ENCODE measurements at places on chromosomes 1 and 21.

DNA sequence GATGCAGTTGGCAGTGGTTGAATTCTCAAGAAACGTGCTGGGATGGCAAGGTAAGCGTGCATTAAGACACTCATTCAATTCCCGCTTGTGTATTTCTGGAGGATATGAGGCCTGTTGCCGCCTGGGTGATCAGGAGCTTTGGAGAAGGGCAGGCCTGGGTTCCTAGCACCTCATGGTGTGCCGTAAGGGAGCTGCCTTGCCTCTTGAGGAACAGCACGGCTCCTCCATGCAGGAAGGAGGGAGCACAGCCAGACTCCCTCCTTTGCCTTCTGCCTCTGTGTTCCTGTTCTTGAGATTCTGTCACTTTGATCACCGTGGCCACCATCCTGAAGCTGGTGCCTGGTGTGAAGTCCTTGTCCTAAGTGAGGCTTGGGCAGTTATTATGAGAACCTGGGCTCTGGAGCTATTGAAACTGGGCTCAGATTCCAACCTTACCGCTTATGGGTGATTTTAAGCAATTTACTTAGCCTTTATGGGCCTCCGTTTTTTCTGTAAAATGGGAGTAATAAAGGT is 18.3 kb downstream of the SLFNL1 start:
- no peak for DNase-seq

GRCh38 chr1:243443557-243443956 is 187.7 kb downstream of the SDCCAG8 start:
- DNase-seq: no peak

DNA sequence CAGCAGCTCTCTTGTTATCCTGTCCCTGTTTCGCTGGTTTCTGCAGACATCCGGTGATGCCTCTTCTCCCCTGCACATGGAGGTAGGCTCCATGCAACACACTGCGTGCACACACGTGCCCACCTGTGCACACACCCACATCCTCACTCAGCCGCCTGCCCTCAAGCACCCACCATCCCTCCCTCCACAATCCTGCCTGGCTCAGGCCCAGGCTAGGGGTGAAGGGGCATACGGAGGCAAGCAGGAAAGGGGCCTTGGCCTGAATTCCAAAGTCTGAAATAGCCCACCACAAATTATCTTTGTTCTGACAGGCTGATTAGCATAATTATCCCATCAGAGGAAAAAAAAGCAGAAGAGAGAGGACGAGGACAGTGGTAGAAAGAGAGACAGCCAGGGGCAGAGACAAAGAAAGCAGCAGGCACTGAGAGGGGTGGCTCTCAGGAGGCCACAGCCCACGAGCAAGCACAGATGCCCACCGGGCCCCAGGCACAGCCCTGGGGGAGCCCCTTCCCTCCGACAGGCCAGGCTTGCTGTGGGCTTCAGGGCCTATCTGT is 73.2 kb downstream of the GRIK3 start:
- no peak for DNase-seq

DNA sequence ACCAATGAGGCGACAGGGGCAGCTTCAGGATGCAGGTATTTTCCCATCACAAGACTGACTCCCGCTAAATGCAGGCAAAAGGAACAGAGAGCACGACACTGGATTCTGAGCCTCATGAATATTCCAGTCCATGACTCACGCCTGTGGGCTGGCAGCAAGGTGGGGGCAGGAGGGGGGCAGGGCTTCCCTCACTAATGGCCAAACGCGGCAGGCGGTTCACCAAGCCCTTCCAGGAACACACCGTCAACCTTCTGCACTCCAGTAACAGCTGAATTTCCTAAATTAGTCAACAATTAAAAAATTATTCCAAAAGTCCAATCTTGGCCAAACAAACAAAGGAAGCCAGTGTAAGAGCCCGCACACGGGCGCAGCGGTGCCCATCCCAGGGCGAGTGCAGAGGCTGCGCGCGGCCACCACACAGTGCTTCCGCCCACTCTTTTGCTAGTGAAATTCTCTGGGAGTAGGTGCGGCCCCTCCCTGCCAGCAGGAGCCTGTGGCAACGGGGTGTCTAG is 12.5 kb upstream of the GPR153 start:
- DNase-seq: no peak

DNA sequence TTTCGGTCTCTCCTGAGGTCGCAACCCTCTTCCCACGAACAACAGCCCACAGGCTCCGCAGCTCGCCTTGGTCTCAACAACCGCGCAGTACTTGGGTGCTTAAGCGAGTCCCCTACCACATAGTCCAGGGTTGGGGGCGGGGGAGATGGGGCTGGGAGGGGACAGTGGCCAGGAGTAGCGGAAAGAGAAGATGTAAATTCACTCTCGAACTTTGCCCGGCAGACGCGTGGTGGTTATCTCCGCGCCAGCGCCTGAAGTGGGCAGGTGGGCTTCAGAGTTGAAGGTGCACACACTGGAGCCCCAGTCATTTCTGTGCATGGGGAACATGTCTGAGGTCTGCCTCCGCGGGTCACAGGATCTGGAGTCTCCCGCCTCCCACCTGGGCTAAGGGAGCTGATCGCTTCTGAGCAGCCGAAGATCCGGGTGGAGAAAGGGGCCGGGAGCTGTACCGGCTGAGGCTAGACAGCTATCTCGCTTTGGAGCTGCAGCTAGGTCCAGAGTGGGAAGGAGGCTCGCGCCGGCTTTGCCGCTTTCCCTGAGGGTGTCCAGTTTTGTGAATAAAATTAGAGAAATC is 4.3 kb upstream of the FOXD2 start:
- DNase-seq: no peak

DNA sequence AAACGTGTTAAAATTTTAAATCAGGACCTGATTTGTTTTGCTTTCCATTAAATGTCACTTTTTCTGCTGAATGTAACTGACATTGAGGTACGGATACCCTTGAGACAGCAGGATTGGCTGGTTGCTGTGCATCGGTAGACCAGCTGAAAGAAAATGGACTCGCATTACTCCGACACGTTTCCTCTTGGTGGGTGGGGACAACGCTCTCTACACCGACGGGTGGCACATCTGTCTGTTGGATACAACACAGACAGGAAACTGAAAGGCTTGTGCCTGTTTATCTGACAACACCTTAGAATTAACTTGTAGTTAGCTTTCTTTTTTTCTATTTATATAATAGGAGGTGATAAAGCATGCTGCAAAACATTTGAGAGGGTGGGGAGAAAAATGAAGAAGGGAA is 19.4 kb downstream of the PRPF38A start:
- DNase-seq: no peak

DNA sequence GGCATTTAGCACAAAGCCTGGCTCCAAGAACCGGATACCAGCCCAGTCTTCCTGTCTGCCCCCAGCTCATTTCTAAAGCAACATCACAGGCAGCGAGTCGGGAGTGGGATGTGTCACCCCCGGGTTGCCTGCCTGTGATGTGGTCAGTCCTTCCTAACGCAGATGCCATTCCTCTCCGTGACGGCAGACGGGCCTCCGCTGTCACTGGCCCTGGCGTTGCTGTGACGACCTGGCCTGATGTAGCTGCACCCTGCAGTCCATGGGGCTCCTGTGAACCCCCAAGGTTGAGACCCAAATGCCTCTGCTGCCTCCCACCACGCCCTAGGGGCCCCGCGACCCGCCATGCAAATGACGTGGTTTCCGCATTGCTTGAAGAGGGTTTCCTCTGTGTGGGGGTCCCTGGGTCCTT is 12.3 kb downstream of the TNFRSF1B start:
- no peak for DNase-seq

DNA sequence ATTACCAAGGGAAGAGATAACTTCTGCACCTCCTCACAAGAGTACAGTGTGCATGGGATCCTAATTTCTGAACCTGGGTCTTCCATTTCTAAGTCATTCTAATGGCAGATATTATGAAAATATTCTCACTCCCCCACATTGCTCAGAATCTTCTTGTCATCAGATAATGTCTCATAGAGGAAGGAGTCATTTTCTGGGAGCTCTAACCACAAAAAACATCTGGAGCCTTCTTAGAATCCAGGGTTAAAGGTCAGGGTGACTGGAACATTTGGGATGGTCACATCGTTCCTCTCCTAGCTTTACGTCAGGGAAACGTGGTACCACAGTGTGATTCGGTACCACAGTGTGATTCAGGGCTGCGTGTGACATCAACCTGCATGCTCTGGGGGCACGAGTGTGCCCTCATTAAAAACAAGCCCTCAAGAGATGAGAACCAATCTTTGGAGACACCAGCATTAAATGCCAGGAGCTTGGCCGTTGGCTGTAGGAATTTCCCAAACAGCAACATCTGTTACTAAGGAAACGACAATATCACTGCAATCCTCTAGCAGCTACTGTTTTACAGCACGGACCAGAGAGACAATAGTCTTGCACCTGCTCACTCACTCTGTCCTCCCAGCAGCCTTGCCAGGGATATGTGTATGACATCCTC is 179.1 kb downstream of the PSMG1 start:
- DNase-seq: no peak

DNA sequence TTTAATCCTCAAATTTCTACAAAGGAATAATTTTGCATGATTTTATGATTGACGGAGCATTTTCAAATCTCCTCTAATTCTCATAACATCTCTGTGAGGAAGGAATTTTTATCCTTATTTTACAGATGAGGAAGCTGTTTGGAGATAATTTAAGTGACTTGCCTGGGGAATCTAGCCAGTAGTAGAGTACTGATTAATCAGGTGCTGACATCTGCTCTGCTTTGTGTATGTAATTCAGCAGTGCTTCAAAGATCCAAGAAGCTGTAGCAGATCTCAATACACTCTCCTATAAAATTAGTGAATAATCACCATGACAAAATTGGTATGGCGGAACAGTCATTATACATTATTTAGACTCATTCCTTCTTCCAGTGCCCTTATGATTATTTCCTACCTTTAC is 46.0 kb downstream of the DPH5 start:
- no peak for DNase-seq

- DNase-seq: no peak
Observed at GRCh38 chr1:214331827-214332423, 51.0 kb downstream of the SMYD2 start.

- DNase-seq: no peak
Observed at GRCh38 chr1:214360525-214361164, 79.7 kb downstream of the SMYD2 start.

DNA sequence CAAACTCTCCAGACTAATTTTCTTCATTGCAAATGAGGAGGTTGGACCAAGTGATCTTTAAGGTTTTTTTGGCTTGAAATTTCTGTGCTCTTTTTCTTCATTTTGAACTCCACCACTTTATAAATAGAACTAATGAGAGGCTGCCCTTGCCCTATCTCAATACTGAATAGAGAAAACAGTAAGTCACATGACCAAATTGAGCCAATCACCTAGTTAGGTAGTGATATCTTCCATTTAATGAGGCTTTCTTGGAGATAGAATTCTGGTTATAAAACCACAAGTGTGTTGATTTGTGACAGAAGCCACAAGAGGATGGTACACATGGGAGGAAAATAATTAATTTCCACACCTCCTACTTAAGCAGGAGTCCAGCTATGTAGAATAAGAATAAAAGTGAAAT is 263.4 kb upstream of the SNX7 start:
- no peak for DNase-seq

- DNase-seq: no peak
Observed at GRCh38 chr1:234078143-234078542, 173.7 kb downstream of the SLC35F3 start.

DNA sequence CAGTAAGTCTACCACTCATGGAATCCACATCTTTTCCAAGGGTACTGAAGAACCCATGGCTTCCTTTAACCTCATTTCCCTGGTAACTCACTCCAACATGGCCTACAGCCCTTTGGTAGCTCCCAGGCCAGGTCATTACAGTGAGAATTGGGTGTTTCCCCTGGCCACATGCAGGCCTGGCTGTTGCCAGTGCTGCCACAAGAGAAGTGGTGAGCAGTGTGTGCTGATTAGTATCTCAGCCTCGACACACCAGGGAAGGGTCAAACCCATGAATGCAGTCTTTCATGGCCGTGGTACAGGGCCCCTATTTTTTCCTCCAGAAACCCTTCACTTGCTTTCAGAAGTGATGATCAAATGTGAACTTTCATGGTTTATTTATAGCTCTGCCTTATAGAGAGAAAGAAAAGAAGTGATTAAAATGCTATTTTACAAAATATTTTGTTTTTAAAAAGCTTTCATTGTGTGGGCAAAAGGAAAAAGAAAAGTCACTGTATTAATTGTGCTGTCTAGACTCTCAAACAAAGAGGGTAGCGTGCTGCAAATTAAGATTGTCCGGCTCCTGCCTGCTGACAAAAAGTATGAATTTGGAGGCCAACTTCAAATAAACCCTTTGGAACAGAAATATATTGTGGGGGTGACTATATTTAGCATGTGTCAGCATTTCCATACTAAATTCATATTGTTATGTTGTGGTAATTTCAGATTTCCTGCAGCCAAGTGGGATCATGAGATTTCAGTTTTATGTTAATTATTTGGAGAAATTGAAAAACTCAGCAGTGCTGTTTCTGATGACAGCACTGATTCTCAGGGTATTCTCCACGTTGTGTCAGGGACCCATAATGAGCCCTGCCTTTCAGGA is 62.0 kb upstream of the HOOK1 start:
- no peak for DNase-seq

- DNase-seq: no peak
Observed at GRCh38 chr1:56715156-56715555, 70.0 kb downstream of the PRKAA2 start.

- no peak for DNase-seq
Observed at GRCh38 chr1:87941337-87941946, 612.8 kb downstream of the LMO4 start.

GRCh38 chr1:169741666-169742394 is 8.0 kb upstream of the SELE start:
- DNase-seq: no peak

DNA sequence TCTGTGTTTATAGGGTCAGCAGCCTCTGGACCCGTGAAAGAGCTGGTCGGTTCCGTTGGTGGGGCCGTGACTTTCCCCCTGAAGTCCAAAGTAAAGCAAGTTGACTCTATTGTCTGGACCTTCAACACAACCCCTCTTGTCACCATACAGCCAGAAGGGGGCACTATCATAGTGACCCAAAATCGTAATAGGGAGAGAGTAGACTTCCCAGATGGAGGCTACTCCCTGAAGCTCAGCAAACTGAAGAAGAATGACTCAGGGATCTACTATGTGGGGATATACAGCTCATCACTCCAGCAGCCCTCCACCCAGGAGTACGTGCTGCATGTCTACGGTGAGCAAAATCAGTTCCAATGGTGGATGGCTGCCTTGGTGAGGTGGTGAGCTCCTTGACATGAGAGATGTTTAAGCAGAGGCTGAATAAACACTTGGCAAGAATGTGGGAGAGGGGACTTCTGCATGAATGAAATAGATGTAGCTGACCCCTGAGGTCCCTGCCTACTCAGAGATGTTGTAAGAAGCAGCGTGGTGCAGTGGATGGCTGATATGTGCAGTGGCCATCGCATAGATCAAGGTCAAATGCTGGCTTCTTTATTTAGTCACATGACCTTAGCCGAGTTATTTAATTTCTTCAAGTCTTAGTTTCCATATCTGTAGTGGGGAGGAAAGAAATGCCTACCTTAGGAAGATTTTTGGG is 9.3 kb downstream of the SLAMF7 start:
- no peak for DNase-seq

- DNase-seq: no peak
Observed at GRCh38 chr21:43808832-43809251, 19.5 kb downstream of the RRP1 start.

- peak; percentile 26 for DNase-seq
Observed at GRCh38 chr1:30507401-30508174, 215.8 kb downstream of the MATN1 start.

GRCh38 chr1:17805869-17806684 is 50.9 kb downstream of the ACTL8 start:
- DNase-seq: no peak

- DNase-seq: no peak
Observed at GRCh38 chr1:34693081-34693480, 61.8 kb upstream of the GJB5 start.

- DNase-seq: peak; percentile 87
Observed at GRCh38 chr1:1304331-1305299, 3.1 kb downstream of the ACAP3 start.
